Lower lobe of right lung (tissue), 2 donors: ENCODE measurements at places on chromosomes 6 and 20. TPM values are rescaled to one million over a fixed set of nuclear protein-coding genes. Genes with fewer than 3 reads are reported as not detected.

GRCh38 chr6:158847786-158848185 is 28.6 kb upstream of the EZR start:
- no peak overlapping the region for H3K27ac ChIP-seq
- no peaks in the 10 kb centered on the region for H3K36me3 ChIP-seq
- H3K27me3 ChIP-seq = no peaks in the 10 kb centered on the region

DNA sequence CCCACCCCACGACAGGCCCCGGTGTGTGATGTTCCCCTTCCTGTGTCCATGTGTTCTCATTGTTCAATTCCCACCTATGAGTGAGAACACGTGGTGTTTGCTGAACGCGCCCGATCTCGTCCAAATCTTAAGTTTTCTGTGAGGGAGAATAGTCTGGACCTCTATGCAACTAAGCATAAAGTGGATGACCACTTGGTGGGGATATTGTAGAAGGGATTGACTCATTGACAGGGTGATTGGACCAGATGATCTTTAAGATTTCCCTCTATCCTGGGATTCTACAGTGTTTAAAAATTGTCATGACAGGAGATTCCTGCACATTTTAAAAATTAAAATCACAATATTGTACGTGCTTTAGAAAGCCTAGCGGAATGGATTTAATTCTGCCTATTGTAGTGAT is 141.3 kb downstream of the TRMT11 start:
- H3K36me3 ChIP-seq = no peaks in the 10 kb centered on the region
- no peaks in the 10 kb centered on the region for H3K27me3 ChIP-seq
- DNase-seq = no peak

DNA sequence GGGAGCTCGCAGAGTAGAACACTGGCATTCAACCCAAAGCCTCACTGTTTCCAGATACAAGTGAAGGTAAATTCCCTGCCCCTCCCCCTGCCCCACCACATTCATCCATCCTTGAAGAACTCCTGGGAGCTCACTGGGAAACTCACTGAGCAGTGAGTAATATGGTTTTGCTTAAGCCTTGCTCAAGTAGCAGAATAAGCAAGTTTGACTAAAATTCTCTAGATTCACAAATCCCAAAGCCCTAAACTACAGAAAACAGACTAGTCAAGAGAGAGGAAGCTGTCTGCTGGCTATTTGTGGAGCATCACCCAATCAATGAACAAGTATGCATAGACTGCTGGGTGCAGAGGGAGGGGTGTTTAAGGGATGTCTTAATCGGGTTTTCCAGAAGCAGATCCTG is 82.1 kb downstream of the UNC5CL start:
- no peak overlapping the region for H3K4me3 ChIP-seq
- DNase-seq = no peak
- no peaks in the 10 kb centered on the region for H3K27me3 ChIP-seq
- no peak overlapping the region for H3K27ac ChIP-seq

DNA sequence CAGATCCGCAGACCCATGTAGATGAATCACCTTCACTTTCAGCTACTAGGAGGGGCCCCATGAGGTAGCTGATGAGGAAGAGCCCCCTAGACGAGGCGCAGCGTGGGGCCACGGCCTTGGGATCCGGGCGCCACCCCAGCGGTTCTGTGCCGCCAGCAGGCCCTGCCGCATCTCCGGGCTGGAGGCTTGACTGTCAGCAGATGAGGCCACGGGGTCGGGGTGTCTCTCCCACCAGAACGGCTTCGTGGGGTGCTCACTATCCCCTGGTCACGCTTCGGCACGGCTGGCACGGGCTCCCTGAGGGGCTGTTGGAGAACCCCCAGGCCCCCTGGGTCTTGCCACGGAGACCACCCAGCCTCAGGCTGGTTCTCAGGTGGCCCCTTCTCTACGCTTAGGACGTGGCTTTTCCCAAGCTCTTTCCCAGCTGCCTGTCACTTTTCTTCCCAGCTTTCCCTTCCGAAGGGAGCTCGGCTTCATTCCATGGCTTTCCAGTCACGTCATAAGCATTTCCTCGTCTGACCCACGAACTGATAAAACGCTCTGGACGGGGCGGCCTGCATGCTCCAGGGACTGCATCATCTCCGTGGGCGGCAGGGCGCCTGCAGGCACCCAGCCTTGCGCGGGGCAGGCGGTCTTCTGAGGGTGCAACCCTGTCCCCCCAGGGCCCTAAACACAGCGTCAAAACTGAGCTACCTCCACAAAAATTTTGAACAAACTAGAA is 85.9 kb downstream of the THBS2 start:
- no peak overlapping the region for H3K4me3 ChIP-seq
- no peaks in the 10 kb centered on the region for H3K36me3 ChIP-seq
- H3K4me1 ChIP-seq = no peaks in the 10 kb centered on the region
- no peaks in the 10 kb centered on the region for H3K27me3 ChIP-seq
- H3K27ac ChIP-seq = peak overlapping the region; percentile 18

The CLVS2 gene
- total RNA-seq = 0.03 TPM

The DDO gene
- total RNA-seq = 10.8 TPM

The ZSCAN23 gene
- 1.7 TPM for total RNA-seq
